Stimulated activated CD4-positive, alpha-beta T cell treated with anti-CD3 and anti-CD28 coated beads, Interleukin-12 subunit alpha, Interleukin-12 subunit beta, amount 100 ng/mL, for 24 hours (primary cell): ENCODE measurements at places on chromosomes 11 and 22.

- no peak for DNase-seq
These were observed 101.2 kb downstream of the SIK3 start for GRCh38 chr11:116997071-116997470.

- no peak for DNase-seq
These were observed 42.6 kb downstream of the CHST1 start for GRCh38 chr11:45622861-45623260.

- DNase-seq: no peak
These were observed 94.5 kb upstream of the TOP3B start for GRCh38 chr22:22076932-22077703.

GRCh38 chr11:35082321-35083180 lies 56.4 kb upstream of the CD44 start:
- peak; percentile 69 for DNase-seq

DNA sequence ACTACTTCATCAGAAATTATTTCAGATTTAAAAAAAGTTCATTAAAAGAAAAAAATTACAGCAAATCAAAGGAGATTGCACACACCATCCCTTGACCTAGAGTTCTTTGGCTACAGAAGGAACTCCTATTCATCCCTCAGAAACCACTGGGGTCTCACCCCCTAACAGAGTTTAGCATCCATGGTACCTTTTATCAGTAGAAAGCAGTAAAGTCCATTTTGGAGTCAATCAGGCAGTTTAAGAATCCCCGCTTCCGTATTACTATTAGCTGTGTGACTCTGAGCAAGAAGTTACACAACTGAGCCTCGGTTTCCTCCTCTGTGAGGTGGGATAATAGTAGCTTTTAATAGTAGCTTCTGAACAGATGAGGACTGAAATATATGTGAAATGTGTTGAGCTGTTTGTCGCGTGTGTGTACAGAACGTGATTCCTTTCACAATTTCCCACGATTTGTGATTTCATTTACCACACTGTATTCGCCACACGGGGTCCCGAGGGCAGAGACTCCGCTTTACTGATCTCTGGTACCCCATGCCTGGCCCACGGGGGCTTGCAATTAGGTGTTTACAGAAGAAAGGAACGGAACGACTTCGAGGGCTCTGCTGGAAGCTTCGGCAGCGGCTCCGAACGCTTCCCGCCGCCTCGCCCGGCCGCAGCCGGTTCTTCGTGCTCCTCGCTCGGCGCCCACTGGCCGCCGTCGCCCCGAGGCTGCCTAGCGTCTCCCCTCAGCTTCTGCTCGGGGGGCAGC lies 72.5 kb upstream of the ZBED5 start:
- no peak for DNase-seq

GRCh38 chr11:2296913-2297622 lies 4.7 kb downstream of the C11orf21 start:
- DNase-seq: no peak

DNA sequence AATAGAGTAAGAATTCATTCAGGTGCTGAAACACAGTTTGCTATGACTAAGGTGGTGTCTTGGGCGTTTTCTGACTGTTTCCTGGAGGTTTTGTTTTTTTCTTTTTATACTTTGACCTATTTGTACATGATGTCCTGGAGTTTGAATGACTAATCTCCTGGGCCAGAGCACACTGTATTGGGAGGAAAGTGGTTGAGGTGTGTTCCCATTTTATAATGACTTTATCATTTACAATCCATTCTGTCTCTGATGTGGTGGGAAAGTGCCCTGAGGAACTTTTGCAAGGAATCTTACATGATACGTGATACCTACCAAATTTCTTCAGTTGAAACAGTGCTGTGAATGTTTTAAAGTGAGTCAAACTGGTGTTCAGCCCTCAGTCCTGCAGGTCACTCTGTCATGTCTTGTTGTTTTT lies 80.8 kb downstream of the TNRC6B start:
- DNase-seq: no peak

DNA sequence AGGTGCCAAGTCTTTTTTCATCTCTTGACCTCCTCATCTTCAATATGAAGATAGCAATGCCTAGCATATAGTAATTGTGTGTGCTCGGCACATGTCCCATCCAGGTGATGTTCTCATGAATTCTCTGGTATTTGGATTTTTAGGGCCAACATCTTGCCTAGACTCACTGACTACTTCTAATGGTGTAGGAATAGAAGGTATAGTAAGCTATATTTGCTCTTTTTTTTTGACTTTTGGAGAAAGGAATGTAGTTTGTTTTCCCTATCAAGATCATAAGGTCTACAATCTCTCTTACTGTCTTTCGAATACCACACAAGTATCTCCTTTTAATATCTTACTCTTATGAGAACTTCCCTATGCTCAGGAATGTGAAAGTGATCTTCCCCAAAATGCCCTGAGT lies 3.2 kb downstream of the HBD start:
- no peak for DNase-seq

DNA sequence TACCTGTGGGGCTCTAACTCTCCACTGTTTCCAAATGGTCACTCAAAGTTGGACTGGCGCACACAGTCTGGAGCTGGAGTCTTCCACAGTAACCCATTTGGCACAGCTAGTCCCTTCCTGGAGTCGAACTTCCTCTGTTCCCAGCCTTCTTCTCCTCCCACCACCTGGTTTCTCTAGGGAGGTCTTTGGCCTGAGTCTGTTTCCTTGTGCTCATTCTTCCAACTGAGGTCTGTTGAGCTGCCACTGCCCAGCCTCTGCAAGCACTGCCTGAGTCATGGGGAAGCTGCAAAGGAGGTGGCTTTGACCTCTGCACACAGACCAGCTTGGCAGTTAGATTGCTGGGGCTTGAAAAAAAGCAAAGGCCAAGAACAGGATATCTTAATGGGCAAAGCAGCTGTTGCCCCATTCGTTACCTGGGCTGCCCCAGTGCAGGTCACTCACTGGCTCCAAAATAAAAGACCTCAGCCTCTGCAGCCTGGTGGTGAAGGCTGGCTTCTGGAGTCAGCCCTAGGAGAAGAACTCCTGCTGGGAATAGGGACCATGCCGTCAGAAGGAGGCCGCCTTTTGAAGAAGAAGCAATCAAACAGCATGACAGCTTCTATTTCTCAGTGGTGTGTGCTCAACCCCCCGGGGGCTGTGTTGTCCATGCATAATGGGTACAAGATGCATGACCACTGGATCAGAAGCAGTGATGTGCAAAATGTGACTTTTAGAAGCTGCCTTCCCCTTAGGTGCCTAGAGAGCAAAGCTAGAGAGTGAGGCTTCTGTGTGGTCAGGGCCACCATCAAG lies 3.0 kb downstream of the ADAMTS15 start:
- DNase-seq: no peak

DNA sequence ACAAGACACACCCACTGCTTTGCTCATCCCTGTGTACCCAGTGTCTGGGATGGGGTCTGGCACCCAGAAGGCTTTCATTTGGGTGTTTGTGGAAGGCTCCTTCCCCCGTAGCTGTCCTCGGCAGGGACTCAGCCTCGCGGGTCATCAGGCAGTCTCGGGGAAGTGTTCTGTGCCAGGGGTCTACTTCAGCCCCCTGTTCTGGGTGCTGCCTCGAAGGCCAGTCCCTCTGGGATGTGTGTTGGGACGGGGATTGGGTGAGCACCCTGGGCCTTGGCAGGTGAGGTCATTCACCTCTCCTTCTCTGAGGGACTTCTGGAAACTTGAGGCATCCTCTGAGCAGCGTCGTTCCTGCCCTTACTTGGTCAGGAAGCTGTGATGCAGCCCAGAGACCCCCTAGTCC lies 65.5 kb downstream of the RPUSD4 start:
- no peak for DNase-seq

DNA sequence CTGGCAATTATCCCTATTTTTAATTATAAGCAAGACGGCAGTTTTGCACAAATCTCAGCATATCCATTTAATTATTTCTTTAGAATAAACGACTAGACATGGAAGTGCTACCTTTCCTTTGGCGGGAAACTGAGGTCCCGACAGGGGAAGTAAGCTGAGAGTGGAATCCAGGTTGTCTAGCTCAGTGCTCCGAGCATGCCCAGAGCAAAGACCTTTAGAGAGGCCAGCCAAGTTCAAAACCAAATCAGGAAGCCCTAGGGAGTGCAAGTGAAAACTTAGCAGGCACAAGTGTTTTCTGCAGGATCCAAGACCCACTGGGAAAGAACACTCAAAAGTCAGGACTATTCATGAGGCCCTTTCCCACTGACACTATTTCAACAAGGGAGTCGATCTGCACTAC lies 22.7 kb upstream of the SCN2B start:
- DNase-seq: no peak

- DNase-seq: no peak
These were observed 107.3 kb downstream of the XKR3 start for GRCh38 chr22:16717699-16718558.

GRCh38 chr11:131073167-131073566 lies 156.9 kb upstream of the SNX19 start:
- no peak for DNase-seq
